Adrenal gland (tissue), 19 donors: ENCODE measurements at places on chromosomes 5 and 9. TPM values are rescaled to one million over a fixed set of nuclear protein-coding genes. Genes with fewer than 3 reads are reported as not detected.

DNA sequence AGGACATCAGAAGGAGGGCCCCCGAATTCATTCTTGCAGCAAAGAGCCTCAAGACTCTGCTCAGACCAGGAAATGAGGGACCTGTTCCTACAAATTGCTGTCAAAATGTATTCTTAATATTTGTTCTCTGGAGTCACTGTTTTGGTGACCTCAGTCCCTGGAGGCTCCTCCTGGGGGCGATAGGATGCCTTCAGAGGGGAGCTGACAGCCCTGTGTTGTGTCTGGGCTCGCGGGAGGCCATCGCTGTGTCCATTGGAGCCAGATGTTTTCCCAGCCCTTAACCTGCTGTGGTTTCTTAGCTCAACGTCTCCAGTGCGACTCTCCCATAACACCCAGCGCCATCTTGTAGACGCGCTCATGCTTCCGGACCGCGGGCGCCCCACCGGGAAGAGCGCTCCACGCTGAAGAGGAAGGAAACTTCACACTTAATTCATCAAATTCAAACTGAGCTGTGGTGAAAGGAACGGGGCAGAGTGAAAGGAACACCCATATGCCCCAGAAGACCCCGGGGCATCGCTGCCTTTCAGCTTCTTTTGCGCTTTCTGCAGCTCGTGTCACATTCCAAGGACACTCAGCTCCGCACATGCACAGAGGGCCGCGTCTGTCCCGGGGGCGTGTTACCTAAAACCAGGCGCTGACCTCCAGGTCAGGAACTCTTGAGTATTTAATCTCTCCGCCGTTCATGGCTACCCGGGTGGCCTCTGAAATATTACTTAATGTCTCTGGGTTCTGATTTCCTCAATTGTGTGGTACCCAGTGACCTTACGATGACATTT lies 112.3 kb upstream of the GDNF start:
- no peak for DNase-seq

- DNase-seq: no peak
Observed at GRCh38 chr9:17349831-17350230, 215.0 kb downstream of the CNTLN start.

GRCh38 chr9:77455312-77455927 lies 192.7 kb downstream of the GNA14 start:
- DNase-seq: peak; percentile 28

DNA sequence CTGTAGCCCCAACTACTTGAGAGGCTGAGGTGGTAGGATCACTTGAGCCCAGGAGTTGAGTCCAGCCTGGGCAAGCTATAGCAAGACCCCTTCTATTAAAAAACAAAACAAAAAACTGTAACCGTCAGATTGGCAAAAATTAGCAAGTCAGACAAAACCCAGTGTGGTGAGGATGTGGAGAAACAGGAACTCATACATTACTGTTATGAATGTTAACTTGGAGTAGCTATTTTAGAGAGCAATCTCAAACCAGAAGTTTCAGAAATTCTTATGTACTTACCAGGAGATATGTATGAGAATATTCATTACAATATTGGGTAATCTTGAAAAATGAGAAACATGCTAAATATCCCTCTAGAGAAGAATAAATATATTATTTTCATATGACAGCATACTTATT lies 120.3 kb downstream of the INVS start:
- no peak for DNase-seq

- DNase-seq: no peak
Observed at GRCh38 chr5:166786889-166787288, 1504.6 kb upstream of the WWC1 start.

GRCh38 chr5:139397921-139398320 lies 3.0 kb upstream of the PROB1 start:
- DNase-seq: no peak

DNA sequence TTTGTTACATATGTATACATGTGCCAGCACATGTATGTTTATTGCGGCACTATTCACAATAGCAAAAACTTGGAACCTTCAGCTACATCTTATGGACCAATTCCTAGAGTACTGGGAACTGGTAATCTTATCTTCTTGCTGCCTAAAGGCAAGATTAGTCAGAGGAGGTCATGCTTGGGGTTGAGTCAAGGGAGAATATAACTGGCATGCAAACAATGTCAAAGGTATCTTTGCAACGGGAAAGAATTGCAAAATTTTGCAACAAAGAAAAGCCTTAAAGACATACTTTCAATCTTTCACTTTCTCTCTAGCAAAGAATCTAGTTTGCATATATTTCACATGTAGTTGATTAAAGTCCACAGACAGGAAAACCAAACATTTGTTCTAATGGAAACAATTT lies 145.2 kb downstream of the EDIL3 start:
- DNase-seq: no peak

DNA sequence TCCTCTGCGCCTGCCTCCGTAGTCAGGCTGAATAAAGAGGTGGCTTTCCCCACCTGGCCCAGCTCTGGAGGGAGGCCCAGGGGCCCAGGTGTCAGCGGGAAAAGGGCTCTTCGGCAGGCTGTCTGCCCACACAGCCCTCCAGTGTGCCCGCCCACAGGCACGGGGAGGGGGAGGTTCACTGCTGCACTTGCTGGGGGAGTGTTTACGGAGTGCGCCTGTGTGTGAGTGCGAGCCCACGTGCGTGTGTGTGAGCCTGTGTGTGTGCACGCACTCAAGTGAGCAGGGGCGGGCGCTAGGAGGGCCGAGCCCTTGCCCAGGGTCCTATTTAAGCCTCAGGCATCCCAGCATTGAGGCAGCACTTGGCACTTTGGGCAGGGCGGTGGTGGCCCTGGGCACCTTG lies 10.9 kb downstream of the DNLZ start:
- no peak for DNase-seq

DNA sequence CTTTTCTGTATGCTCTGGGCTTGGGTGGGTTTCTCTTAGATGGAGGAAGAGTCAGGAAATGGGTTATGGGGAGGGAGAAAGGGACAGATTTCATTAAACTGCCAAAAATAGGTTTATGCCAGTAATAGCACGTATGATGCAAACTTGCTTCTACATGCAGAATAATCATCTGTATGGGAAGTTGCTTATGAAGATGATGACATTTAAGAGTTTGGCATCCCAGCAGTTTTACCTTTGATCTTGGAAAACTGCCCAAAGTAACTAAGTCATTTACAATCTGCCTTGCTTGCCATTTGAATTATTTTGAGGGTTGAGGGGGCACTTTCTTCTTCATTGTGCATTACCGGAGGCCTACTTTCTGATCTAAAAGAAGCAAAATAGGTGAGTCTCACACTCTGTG lies 282.9 kb upstream of the ANKRD55 start:
- DNase-seq: no peak

- DNase-seq: no peak
Observed at GRCh38 chr9:69283003-69283402, 42.0 kb upstream of the ENTREP1 start.

CNOT8 gene
- 25.6 TPM for polyA plus RNA-seq

IARS1 gene
- 152 TPM for polyA plus RNA-seq

RMRP gene
- 2,186 TPM for polyA plus RNA-seq
